ENCODE measurements at places on chromosomes 3 and 15.

DNA sequence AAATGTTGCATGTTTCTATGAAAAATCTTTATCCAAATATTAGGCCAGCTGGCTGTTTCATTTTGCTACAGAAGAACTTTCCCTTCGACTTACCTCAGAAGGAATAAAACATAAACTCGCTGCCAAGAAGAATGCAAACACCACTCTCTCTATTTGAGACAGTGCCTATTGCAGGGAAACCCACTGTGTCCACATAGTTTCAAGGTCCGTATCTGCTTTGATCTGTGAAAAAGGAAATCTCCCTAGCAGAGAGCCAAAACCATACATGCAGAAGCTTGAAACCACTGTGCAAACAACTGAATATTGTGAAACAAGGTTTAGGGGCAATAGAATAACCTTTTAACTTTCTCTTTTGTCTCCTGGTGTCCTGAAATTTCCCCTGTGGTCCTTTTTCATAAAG, 35.0 kb upstream of the CAPN7 start:
- no peak for DNase-seq

DNA sequence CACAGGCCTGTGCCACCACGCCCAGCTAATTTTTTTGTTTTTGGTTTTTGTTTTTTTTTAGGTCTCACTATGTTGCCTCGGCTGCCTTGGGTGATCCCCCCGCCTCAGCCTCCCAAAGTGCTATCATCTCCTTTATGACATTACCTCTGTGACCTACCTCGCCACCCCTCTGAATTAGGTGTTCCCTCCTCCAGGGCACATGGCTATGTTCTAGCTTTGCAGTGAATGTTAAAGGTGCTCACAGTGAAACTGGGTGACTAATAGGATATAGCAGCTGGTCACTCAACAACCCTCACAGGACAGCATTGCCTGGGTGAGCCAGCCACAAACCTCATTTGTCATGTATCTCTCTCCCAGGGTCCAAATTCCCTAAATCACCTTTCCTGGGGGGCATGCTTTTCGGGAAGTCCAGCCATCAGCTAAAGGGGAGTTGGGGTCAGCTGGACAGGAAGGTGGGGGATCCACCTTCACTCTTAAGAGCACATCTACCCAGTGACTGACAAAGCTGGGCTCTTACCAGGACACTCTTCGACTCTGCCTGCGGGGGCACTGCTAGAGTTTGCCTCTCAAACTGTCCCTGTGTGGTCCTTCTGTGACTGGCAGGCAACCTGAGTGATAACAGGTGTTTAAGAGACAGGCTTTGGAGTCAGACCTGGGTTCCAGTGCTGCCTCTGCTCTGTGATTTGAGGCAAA, 1.6 kb upstream of the TTLL3 start:
- DNase-seq, result peak; percentile 86

DNA sequence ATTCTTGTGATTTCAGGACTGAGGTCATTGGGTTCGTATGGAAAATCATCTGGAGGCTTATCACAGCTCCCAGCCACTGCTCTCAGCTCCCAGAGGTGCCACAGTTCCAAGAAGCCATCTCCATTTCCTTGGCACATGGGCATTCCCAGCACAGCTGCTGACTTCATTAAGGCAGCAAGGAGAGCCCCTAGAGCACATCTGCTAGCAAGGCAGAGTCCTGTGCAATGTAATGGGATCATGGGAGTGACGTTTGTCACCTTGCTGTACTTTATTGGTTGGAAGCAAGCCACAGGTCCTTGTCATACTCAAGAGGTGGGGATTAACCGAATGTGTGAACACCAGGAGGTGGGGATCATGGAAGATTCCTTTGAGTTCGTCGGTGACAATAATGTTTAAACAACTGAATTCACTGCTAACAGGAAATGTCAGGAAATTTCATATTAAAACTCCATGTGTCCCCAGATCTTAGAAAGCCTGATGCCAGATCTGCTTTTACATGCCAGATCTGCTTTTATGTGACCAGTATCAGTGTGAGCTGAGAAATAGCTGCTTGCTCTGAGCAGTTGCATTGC, 148.8 kb downstream of the GABRG3 start:
- DNase-seq, result no peak

DNA sequence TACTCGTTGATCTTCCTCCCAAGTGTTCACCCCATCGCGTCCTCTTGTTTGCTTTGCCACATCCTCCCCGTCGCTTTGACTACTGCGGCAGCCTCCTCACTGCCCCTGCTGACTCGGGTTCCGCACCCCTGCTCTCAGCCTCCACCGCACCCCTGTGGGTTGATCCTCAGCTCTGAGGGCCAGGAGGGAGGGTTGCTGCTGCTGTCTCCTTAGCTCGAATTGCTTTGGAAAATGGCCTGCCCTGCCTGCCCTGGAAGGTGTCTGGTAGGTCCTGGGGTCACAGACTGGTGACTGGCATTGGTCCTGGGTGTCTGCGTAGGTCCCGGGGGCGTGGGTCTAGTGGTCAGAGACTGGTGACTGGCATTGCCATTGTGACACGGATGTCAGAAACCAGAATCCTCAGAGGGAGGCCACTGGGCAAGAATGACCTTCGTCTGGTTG, 9.4 kb downstream of the MUC4 start:
- no peak for DNase-seq

DNA sequence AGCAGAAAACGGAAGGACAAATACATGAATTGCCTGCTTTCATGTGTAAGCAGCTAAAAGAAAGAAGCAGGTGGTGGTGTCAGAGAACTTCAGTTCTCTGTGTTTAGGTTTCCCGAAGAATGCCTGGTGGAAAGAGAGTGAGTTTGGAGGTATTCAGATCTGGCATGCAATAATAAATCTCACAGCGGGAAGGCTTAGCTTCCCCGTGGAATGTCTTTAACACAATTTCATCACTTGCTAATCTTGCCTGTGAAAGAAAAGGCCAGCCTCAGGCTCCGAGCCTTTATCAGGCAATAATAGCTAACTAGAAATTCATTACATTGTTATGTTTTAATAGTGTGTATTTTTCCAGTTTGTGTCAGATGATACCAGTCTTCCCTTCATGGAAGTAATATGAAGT, 220.3 kb downstream of the PDZRN3 start:
- peak; percentile 30 for DNase-seq

DNA sequence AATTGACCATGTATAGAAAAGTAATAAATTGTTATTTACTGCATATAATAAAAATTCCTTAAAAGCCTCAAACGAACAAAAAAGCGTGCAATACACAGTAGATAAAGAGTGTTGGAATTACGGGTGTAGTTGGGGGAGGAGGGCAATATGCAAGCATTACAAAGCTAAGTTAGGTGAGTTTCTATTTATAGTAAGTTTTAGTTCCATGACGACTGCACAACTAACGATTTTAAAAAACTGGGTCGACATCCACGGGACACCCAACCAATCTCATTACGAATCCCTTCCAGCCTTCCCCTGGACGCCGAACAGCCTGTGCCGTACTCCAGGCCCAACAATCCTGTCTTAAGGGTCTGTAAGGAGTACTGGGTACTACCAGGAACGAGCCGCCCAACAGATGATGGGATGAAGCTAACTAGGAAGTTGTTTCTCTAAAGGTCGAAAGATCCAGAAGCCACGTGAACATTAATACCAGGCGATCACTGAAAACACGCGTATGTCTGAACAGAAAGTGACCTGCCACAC, 677 bp downstream of the POLQ start:
- DNase-seq, result peak; percentile 33

DNA sequence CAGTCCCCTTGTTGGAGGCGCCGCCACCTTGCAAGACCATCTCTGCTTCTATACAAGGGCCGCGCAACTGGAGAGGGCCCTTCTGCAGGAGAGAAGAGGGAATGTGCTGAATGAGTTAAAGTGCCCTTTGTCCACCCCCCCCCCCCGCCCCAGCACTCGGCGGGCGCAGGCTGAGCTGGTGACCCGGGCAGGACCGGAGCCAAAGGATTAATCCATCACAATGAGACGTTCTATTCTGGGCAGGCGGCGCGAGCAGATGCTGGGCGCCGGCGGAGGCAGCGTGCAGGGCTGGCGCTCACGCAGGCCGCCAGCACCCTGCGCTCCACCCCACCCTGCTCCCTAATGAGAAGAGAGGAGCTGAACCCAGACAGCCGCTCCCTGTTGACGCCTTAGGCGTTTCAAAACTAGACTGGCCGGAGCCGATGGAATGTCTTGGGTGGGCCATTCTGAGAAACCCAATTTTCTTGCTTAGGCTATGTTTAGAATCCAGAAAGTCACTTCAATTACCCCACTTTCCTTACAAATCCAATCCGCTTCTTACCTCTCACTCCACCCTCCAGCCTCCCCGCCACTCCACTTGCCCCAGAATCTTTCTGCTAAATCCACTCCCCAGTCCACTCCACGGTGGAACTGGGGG, 32.9 kb downstream of the GJD2 start:
- DNase-seq, result peak; percentile 79

- peak; percentile 57 for DNase-seq
These were observed 105.1 kb downstream of the CPN2 start for GRCh38 chr3:194245975-194246561.

GRCh38 chr3:16136055-16136454, 38.4 kb upstream of the GALNT15 start:
- no peak for DNase-seq

Data from GM23338 (cell line).